ENCODE measurements at places on chromosomes 16 and 17. TPM values are rescaled to one million over a fixed set of nuclear protein-coding genes. Genes with fewer than 3 reads are reported as not detected.

Gene ASPHD1
- total RNA-seq: 13.5 TPM

Gene TANC2
- total RNA-seq: 44.0 TPM

Gene KRT40
- total RNA-seq: not detected

Gene CHST4
- total RNA-seq: not detected

Gene CD300H
- not detected for total RNA-seq

Gene MMP28
- total RNA-seq: 0.60 TPM

Gene SHPK
- 10.4 TPM for total RNA-seq

Gene PYY
- total RNA-seq: not detected

Gene ZNF385C
- total RNA-seq: under 0.01 TPM

Gene NECAB2
- total RNA-seq: 0.53 TPM

Gene STARD3
- 49.3 TPM for total RNA-seq

Gene CD300C
- total RNA-seq: not detected

Gene HS3ST3B1
- total RNA-seq: 5.6 TPM

Gene CD79B
- total RNA-seq: not detected

Gene OMG
- 11.0 TPM for total RNA-seq

Gene CNGB1
- total RNA-seq: not detected

Gene PGAP3
- 8.3 TPM for total RNA-seq

Gene NXPH3
- total RNA-seq: 1.5 TPM

Gene C16orf74
- total RNA-seq: 6.0 TPM

Gene RBFOX1
- not detected for total RNA-seq

Gene FAM222B
- total RNA-seq: 0.70 TPM

All from smooth muscle cell of the coronary artery (primary cell).